ENCODE measurements at places on chromosomes 12 and 14.

DNA sequence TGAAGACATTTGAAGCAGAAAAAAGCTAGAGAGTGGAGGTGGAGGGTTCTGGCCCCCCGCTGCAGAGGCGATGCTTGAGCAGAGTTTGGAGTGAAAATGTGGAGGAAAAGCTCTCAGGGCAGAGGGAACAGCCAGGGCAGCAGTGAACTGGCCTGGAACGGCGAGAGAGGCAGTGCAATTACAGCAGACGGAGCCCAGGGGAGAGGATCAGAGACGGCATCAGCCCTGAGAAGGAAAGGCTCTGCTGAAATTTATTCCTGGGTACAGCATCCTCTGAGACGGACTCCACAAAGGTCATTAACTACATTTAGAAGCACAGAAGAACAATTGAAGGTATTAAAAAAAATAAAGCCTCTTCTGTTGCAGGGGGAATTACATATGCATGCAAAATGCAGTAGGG is 14.2 kb downstream of the STON2 start:
- DNase-seq, result no peak

DNA sequence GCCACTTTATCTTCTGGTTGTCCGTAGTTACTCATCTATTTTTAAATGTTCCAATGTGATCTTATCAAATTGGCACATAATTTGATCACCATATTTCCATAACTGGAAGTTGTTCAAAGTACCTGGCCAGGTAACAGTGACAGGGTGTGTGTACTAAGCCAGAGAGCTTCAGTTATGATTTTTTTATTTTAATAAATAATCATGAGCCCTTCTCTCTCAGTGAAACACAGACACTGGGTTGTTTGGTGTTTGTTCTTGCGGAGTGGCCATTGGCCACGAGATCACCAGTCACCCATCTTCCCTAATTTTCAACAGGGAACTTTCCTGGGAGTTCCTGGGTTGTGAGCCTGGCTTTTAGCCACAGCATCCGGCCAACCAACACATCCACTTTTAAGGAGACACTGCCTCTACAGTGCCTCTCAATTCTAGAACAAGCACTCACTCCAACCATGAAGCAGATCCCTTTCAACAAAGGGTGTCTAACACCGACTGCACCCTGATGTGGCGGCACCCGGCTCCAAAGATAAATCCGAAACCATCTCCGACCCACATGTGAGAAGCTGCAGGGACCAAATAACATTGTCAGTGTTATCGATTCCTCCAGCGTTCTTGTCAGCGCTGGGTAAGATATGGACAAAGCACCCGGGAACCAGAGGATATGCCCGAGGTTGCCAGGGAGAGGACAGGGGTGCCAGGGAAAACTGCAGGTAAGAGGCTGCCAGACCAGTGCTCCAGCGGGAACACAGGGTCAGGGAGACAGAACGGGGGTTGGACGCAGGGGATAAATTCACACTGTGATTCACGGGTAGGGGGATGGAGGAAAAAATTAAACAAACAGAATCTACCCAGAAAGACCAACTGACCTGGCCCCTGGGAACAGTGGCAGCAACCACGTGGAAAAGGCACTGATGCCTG is 49.9 kb downstream of the FOXN3 start:
- no peak for DNase-seq

DNA sequence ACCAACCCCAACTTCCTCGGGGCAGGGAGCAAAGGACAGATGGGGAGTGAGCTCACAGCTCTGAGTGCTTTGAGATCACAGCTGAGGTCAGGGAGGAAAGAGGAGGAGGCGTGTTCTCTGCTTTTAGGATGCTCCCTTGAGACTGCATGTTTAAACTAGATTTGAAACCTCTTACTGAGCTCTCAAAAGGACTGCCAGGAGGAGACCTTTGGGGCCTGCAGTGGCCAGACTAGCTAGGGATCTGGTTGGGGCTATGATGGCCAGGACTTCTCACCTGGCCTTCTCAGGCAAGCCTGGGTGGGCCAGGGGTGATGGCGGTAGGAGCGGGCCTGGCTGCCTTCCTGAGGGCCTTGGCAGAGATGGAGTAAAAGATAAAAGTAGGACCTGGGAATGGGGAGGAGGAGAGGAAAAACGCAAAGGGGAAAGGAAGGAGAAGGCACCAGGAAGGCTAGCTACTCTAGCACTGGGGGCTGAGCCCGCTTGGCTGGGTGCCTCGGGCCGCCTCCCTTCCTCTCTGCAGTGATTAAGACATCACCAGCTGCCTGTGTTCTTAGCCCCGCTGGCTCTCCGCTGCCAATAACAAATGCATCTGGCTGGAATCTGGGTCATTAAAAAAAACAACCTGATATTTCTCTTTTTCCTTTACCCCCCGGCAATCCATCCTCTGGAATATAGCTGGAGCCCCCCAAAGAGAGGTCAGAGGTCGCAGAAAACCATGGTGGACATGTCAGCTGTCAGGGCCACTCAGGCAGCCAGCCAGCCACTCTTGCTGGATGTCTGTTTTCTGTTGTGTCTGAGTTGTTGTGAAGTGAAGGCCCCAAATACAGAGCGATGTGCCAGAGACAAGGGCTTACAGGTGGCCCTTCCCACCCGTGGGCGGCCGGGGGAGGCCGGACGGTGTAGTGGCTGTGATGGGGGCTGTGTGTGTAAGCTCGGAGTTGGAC is 141.3 kb downstream of the TSPAN9 start:
- DNase-seq, result peak; percentile 28

DNA sequence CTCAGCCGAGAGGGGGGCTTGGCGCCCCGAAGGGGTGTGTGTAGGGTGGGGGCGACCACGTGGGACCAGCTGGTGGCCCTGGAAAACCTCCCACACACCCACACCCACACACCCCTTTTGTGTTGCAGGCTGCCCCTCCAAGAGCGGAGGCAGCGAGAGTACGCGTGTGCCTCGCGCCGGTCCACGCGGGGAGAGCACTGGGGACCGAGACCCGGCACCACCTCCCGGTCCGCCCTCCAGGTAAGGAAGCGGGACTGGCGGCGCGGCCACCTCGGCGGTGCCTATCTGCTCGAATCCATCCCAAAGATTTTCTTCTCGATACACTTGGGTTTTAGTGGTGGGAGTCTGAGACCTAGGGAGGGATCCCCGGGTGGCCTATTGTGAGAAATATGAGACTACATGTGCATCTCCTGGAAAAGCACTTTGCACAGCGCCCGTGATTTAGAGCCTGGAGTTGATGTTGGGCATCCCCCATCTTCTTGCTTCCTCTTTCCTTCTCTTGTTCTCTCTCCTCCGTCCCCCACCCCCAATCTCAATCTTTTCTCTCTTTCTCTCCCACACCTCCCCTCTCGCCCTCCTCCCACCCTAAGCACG is 393 bp downstream of the SYT1 start:
- peak; percentile 12 for DNase-seq
